ENCODE measurements at places on chromosomes 1 and 21.

DNA sequence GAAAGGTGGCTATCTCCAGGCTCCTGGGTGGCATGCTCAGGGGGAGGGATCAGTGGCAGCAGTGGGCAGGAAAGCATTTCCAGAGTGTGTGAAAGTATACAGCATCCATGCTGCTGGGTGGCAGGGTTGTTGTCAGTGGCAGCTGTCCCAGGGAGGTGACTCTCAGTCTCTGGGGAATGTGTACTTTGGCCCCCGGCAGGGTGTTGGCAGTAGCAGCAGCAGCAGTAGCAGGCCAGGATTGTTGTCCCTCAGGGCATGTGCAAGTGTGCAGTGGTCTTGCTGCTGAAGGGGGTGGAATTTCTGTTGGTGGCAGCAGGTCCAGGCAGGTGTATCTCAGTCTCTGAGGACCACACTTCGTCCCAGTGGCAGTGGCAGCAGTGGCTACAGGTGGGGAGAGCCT lies 71.7 kb upstream of the GUCA2B start:
- DNase-seq, result no peak

DNA sequence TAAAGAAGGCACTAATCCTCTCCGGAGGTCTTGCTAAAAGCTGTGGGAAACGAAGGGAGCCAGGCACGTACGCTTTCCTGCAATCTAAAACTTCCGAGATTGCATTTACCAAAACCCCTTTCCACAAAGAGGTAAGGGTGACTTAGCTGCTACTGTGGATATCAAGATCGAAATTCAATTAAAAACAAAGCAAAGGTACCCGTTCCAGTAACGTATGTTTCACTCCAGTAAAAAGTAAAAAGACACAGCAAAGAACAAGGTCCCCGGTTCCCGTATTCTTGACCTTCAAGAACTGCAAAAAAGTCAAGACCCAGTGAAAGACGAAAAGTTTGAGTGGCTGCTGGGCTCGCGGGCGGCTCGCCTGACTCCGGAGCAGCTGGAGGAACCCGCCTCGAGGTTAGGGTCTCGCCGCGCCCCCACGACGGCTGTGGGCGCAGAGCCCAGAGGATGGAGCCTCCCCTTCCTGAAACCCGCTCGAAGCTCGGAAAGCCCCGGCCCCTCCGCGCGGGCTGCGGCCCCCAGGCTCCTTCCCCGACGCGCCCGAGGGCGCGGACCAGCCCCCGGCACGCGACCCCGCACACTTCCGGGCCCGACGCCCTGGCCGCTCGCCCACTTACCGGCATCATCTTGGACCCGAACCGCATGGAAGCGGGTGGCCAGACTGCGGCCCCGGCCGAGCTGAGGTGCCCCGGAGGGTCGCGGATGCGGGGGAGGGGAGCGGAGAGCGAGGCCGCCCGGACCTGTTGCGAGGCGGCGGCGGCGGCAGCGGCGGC lies 524 bp downstream of the TP53BP2 start:
- DNase-seq, result no peak

DNA sequence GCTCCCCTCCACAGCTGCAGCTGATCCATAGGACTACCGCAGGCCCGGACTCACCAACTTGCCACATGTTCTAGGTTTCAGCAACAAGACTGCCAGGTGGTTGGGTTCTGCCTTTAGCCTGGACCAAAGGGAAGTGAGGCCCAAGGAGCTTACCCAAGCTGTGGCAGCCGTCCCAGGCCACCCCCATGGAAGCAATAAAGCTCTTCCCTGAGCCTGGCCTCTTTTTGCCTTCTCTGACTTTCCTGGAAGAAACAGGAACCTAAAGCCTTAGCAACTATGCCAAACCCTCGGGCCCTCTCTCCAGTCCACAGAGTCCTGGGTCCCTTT lies 2.7 kb upstream of the ARTN start:
- DNase-seq, result no peak

DNA sequence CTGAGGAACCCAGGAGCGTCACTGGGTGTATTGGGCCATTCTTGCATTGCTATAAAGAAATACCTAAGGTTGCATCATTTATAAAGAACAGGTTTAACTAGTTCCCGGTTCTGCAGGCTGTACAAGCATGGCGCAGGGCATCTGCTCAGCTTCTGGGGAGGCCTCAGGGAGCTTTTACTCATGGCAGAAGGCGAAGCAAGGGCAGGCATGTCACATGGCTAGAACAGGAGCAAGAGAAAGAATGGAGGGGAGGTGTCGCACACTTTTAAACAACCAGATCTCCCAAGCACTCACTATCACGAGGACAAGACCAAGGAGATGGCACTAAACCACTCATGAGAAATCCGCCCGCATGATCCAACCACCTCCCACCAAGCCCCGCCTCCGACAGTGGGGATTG lies 65.2 kb downstream of the PSMG1 start:
- no peak for DNase-seq

DNA sequence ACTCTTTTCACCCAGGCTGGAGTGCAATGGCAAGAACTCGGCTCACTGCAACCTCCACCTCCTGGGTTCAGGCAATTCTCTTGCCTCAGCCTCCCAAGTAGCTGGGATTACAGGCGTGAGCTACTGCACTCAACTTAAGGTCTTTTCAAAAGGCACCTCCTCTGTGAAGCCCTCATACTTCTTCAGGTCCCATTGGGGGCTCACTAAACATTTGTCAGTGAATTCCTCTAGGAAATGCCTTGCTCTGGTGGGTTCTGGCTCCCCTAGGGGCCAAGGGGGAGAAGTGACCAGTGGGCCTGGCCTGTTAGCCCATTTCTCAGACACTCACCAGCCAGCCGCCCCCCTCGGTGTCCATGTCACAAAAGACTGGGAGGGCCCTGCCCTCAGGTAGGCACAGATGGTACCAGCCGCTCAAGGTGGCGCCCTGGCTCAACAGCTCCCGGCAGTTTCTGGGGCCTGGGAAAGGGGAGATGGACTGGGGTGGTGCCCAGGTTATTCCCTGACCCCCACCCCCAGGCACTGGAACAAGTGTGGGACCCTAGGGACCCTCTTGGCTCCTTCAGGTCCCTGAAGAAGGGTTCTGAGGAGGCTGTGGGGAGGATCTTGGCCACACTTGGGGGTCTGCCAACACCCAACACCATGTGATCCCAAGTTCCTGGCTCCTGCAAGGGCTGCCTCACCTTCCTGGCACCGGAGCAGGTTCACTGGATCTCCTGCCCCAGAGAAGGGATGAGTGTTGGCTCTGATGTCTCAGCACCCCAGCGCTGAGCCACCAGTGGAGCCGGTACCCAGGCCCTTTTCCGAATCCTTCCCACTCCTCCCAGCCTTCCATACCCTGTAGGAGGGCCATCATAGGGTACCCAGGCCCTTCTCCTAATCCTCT lies 1.6 kb downstream of the FCN3 start:
- no peak for DNase-seq

DNA sequence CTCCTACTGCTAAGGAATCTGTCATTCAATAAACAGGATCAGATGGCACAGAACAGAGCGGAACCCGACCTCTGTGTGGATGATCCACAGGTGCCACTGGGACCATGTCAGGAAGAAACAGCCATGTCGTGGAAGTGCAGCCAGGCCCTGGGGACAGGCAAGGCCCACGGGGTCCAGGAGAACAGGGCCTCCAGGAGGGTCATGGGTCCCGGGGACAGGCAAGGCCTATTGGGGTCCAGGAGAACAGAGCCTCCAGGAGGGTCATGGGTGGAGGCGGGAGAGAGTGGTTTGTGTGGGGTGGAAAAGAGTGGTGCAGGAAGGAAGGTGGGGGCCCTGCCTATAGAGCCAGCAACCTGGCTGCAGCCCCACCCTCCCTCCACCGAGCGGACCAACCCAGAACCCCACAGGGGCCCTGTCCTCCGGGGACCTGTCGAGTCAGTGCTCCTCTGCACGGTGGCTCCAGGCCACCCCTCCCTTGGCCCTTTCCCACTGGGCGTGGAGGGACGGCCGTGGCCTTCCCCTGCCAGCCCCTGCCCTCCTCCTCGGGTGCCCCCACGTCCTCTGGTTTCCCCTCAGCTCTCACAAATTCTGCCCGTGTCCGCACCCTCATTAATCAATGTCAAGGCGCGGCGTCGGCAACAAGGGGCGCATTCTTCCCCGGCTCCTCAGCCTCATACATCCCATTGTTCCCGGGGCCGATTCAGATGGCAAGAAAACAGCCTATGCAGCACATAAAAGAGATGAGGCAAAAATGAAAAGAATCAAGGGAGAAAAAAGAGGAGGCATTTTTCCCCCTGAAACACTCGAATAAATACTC lies 146.4 kb downstream of the PRDM16 start:
- no peak for DNase-seq

GRCh38 chr1:32104127-32104526 lies 3.7 kb upstream of the KPNA6 start:
- DNase-seq, result no peak

GRCh38 chr1:186374303-186375151 lies 526 bp downstream of the TPR start:
- no peak for DNase-seq

- no peak for DNase-seq
These were observed 30.1 kb upstream of the CSF3R start for GRCh38 chr1:36512842-36513241.

Measured in DMS 273 treated with DMSO at 0.1 percent for 48 hours (cell line).